ENCODE measurements at places on chromosomes 1 and 21.

GRCh38 chr1:112673592-112674439 is 643 bp upstream of the MOV10 start:
- DNase-seq, result no peak

- peak; percentile 11 for DNase-seq
Observed at GRCh38 chr1:113905435-113905861, 322 bp downstream of the DCLRE1B start.

DNA sequence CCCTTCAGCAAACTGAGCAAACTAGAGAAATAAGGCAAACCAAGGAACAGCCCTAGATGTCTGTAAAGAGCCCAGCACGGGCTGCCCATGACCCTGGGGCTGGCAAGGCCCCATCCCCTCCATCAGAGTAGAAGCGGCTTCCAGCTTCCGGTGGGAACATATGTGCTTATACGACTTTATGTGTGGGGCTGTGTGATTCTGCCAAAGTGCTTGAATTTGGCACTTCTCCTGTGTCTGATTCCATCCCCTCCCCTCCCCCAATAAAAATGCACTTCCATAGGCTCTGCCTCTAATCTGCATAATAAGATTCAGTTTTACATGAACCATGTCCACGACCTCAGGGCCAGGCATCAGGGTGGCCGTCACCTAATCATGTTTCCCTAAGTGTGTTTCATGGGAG is 236.6 kb downstream of the DSCAM start:
- no peak for DNase-seq

GRCh38 chr1:41286486-41286885 is 44.4 kb upstream of the SCMH1 start:
- DNase-seq, result no peak

DNA sequence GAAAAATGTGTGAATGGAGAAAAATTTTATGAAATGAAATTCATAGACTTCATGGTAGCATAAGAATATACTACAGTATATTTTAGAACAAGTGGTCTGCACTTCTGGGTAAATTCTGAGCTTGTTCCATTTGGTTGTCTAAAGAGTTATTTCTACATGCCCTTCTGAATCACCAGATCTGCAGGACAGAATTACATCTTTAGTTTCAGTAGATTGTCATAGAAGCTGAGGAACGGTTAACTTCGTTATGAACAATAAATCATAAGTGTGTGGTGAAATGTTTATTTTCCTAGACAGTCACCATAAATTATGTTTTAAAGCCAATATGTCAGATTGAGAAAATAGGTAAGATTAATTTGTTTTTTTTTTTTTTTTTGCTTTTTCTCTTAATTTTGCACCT is 30.9 kb downstream of the CHRM3 start:
- DNase-seq, result no peak

DNA sequence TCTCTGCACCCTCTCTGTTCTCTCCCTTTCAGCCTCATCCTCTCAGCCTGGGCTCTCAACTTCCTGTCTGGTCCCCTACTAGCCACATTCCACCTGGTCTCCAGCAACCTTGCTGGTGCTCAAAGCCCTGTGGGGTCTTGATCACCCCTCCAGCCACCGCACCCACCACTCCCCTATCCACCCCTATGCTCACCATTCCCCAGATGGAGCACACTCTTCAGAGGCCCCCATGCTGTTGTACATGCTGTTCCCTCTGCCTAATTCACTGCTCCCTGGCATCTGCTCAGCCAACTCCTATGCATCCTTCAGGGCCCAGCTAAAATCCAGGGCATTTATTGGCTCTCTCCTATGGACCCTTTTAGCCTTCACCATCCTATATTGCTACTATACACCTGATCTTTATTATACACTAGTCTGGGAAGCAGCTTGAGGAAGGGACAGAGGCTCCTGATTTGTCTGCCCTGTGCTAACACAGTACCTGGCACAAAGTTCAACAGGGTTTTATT is 81.0 kb downstream of the GLIS1 start:
- no peak for DNase-seq

DNA sequence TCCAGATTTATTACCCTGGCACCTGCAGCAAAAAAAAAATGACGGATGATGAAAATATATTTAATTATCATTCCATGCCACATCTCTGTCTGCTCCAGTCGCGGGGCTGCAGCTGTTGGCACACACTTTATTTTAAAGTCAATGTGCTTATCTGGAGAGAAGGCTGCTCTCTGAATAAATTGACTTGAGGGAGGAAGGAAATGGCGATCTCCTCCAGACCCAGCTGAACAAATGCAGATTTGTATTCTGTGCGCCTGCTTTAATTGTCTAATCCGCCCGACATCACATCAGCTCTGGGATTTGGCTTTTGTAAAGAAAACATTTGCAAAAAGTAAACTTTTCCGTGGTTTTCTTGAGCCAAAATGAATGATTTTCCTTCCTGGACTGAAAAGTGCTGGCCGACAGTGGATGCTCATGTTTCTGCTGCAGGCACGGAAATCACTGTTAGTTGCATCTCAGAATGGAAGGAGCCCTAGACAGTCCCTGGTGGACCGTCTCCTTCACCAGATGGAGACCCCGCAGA is 150.2 kb downstream of the CAMTA1 start:
- no peak for DNase-seq

DNA sequence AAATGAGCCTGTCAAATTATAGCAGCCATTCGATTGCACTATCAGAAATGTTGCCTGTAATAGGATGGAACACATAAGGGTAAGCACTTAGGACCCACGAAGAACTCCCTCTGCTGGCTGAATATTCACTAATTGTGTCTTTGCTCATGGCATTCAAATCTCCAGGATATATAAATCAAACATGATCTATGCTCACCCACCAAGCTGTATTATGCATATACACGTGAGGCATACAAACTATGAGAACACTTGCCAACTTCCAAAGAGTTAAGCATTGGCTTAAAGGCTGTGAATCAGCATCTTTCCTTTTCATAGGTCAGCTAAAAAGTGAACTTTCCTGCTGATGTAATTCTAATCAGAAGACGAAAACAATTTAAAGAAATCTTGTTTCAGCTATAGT is 34.5 kb downstream of the TMPRSS15 start:
- DNase-seq, result no peak

- DNase-seq, result no peak
Observed at GRCh38 chr1:214471458-214471857, 79.9 kb downstream of the PTPN14 start.

DNA sequence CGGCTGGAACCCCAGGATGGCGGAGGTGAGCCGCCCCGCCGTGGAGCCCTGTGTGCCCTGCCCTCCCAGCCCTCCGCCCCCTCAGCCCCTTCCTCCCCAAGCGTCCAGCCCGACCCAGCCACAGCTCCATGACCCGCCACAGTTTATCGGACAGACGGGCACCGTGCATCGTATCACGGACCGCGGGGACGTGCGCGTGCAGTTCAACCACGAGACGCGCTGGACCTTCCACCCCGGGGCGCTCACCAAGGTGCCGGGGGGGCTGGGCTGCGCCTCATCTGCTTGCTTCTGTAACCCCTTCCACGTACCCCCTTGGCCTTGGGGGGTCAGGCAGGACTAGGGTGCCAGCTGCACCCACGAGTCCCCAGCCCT is 6.6 kb upstream of the MMP23B start:
- no peak for DNase-seq

DNA sequence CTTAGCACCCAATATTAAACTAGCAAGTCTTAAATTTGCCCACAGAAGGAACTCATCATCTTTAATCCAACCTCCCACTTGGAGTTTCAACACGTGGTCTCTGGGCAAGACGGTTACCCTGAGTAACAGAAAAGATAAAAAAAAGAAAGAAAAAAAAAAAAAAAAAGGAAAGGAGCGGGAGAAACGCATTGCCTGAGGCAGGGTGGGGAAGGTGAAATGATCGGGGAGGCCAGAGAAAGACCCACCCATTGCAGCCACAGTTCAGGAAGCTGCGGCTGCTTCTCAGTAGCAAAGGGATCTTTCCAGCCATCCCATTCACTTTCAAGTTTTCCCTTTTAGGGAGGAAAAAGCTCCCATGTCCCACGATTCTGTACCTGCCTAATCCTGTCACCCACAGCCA is 32.0 kb upstream of the OTUD3 start:
- no peak for DNase-seq

DNA sequence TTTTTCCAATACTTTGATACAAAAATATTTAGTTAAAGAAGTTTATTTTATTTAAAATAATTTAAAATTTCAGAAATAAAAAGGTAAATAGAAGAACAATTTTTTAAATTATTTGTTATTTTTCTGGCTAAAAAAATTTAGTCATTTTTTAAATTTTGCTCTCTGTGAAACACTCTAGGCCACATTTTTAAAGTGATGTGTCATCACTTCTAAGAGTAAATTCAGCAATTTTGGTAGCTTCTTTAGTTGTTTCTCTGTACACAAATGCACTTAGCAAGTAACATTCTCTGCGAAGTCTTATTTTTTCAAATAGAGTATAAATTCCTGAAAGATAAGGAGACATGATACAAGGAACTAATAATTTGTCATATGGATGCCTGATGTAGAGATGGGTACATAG is 760.0 kb upstream of the PRMT6 start:
- no peak for DNase-seq

GRCh38 chr1:19260211-19261138 is 8.9 kb downstream of the MRTO4 start:
- no peak for DNase-seq

- DNase-seq, result no peak
Observed at GRCh38 chr1:91836331-91837040, 49.5 kb downstream of the TGFBR3 start.

DNA sequence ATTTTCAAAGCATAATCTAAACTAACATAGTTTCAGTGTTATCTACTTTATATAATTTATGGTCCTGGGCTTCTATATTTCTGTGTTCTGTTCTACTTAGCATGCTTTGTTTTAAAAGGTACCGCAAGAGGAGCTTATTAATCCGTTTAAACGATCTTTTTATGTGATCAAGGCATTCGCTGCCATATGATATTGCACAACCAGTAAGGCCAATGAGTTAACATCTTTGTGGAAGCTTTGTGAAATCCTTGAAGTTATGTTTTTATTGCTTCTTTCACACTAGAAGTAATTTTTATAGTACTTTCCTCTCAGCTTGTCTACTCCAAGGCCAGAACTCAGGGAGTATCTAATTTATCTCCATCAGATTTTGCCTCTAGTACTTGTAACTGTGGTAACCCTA is 8.9 kb downstream of the LRRC8C start:
- DNase-seq, result no peak

- DNase-seq, result no peak
Observed at GRCh38 chr1:245316784-245317183, 162.0 kb downstream of the KIF26B start.

DNA sequence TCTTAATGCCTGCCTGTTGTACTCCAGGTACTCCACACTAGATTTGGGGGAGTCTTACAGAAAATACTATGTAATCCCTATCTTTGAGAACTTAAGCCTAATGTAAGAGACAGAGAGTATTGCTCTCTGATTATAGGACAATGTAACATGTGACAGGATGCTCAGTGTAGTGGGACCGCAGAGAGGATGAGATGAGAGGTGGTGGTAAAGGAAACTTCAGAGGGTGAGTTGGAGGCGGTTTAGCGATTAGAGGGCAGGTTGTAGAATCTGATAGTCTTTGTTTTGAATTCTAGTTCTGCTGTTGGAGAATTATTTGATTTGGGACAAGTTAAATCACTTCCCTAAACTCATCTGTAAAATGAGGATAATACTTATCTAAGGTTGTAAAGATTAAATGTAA is 5.4 kb downstream of the SOAT1 start:
- DNase-seq, result no peak

DNA sequence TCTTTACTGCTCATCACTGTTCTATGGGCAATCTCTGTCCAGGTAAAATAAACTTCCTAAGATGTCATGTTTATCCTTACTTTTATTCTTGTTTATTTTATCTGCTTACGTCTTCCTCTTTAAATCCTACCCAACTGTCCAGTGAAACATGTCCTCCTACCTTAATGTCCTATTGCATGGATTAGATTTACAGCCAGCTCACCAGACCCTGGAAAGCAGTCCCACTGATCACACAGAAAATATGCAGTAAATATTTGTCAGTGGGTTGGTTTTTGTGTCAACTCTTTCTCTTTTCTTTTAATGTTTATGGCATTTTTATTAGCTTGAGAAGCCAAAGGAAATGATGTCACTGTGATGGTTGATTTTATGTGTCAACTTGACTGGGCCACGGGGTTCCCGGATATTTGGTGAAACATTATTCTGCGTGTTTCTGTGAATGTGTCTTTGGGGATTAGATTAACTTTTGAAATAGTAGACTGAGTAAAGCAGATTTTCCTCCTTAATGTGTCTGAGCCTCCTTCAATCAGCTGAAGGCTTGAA is 258.3 kb downstream of the SRGAP2C start:
- no peak for DNase-seq

DNA sequence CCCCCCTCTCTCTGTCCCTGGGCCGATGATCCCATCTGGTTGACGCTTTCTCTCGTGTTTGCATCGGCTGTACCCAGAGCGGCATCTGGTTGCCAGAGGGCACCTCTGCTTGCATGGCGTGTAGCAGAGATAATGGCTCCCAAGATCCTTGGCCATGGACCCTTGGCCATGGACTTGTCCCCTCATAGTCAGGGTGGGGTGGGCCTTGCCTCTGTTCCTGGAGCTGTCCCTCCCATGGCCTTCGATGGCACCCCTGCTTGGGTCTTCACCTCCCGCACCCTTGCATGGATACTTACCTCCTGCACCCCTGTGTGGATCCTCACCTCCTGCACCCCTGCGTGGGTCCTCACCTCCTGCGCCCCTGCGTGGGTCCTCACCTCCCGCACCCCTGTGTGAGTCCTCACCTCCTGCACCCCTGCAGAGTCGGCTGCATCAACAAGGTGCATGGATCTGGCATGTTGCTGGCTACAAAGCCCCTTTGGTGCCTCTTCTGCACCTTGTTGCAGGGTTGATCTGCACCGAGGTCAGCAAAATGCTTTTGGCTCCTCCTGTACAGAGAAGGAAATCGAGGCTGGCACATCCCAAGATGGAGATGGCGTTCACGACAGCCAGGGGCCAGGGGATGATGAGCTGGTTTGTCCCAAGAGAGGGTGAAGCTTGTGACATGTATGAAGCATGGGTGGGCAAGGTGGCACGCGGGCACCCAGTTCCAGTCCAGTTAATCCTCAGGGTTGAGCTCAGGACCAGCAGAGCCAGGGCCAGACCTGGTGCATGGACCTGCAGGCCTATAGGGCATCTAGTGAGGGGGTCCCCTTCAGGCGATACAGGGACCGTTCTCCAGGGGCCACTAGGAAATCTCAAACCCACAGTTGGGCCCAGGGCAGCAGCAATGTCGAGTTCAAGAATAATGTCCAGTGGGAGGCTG is 46.1 kb upstream of the C1orf174 start:
- DNase-seq, result no peak

- no peak for DNase-seq
Observed at GRCh38 chr1:235663628-235664027, 14.0 kb upstream of the GNG4 start.

DNA sequence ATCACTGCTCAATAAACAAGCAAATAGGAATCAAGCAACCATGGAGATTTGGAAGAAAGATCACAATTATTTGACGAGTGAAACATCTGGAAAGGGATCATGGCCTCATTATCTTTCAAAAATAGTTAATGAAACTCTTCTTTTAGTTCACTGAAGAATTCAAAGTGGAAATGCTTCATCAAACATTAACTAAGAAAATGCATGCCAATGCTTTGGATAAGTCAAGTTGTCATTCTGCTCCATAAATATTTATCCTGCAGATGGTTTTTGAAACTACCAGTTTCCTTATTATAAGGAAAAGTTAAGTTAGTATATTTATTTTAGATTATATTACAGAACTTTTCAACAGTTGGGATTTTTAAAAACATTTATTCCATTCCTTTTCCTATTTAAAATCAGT is 206.5 kb upstream of the ADGRL2 start:
- no peak for DNase-seq
